Omental fat pad (tissue), 4 donors: ENCODE measurements at places on chromosomes 4 and X. TPM values are rescaled to one million over a fixed set of nuclear protein-coding genes. Genes with fewer than 3 reads are reported as not detected.

GRCh38 chr4:86564795-86565194 is 29.3 kb upstream of the PTPN13 start:
- no peak for DNase-seq

GRCh38 chrX:136203951-136204350 is 47.2 kb downstream of the MAP7D3 start:
- DNase-seq: no peak

- no peak for DNase-seq
Measured at GRCh38 chrX:125172531-125172930, 147.1 kb upstream of the TEX13C start.

- DNase-seq: no peak
Measured at GRCh38 chr4:54099287-54099747, 646 bp upstream of the GSX2 start.

- no peak for DNase-seq
Measured at GRCh38 chrX:140697618-140698017, 11.9 kb upstream of the LINC00632 start.

GRCh38 chr4:183130328-183131155 is 31.5 kb downstream of the WWC2 start:
- no peak for DNase-seq

The PSAPL1 gene
- not detected for total RNA-seq

The F8A3 gene
- total RNA-seq: 8.4 TPM

The MYOZ2 gene
- not detected for total RNA-seq

The IL2RG gene
- 18.4 TPM for total RNA-seq

The HTN3 gene
- total RNA-seq: not detected
